SJCRH30 (cell line): ENCODE measurements at places on chromosomes 11 and 22. TPM values are rescaled to one million over a fixed set of nuclear protein-coding genes. Genes with fewer than 3 reads are reported as not detected.

MMP27 gene
- not detected in 2 replicates for total RNA-seq

BRSK2 gene
- total RNA-seq = not detected in 2 replicates

BDNF gene
- 0.20 and 0.42 TPM in 2 replicates for total RNA-seq

CAVIN3 gene
- not detected in 2 replicates for total RNA-seq

FXYD6 gene
- 86.9 and 90.1 TPM in 2 replicates for total RNA-seq

EHBP1L1 gene
- 16.8 and 18.5 TPM in 2 replicates for total RNA-seq

DNA sequence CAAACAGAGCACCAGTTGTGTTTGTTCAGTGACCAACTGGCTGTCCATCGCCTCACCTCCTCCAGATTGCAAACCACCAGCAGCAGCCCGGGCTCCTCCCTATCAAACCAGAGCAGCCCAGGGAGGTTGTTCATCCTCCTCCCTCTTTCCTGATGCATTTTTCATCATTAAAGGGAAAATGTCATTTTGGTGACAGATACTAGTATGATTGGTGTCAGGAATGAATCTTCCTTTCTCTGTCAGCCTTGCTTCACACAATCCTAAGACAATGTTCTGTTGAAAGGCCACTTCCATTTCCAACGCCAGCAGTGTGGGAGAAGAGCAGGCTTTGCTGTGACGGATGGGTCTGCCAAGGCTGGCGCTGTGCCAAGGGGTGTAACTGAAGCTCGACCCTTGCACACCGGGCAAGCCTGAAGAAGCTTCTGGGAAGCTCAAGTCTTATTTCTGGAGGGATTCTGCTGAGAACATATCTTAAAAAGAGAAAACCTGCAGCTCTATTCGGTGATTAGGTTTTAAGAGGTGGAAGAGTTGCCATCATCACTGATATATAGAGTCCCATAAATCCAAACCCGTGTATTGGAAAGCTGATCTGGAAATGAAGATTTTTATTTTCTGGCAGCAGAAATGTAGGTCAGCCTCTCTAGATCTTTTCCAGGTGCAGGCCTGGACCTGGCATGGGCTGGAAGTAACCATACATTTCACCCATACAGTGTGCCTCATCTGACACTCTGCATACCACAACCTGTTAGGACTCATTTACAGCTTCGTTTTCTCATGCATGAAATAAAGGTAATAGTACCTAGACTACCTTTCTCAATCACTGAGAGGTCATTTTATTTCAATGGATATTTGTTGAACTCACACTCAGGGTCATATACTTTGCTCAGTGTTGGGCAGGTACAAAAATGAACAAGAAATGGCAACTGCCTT, 524.5 kb downstream of the NTM start:
- no peaks in the 10 kb centered on the region for H3K27me3 ChIP-seq
- H3K4me1 ChIP-seq = no peaks in the 10 kb centered on the region
- H3K4me3 ChIP-seq = no peak overlapping the region
- DNase-seq = no peak
- H3K27ac ChIP-seq = no peak overlapping the region

DNA sequence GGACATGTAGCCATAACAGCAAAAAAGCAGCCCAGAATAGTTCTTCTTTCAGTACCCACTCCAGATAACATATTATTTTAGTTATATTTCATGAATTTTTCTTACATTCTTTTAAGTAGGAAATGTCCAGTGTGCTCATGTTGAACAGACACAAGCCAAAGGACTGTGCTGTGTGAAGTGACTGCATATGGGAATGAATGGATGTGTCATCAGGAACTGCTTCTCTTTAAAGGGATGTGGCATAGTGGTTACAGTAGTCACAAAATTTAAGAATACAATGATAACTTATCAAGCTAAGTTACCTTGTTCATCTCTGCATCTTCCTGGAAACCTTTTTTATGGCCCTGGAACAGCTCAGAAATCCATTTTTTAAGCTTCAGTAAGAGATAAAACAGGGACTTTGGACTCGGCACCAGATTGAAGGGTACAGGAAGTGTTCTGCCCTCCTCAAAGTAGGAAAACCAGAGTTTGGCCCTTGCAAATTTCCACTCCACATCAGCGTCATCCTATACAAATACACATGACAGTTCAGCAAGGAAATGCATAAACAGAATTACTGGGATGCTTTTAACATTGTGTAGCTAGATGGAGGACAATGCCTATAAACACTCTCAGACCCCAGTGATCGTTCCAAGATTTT, 112.8 kb downstream of the TRPC6 start:
- H3K36me3 ChIP-seq = no peaks in the 10 kb centered on the region
- no peaks in the 10 kb centered on the region for H3K27me3 ChIP-seq
- H3K4me1 ChIP-seq = no peaks in the 10 kb centered on the region
- no peak for DNase-seq

DNA sequence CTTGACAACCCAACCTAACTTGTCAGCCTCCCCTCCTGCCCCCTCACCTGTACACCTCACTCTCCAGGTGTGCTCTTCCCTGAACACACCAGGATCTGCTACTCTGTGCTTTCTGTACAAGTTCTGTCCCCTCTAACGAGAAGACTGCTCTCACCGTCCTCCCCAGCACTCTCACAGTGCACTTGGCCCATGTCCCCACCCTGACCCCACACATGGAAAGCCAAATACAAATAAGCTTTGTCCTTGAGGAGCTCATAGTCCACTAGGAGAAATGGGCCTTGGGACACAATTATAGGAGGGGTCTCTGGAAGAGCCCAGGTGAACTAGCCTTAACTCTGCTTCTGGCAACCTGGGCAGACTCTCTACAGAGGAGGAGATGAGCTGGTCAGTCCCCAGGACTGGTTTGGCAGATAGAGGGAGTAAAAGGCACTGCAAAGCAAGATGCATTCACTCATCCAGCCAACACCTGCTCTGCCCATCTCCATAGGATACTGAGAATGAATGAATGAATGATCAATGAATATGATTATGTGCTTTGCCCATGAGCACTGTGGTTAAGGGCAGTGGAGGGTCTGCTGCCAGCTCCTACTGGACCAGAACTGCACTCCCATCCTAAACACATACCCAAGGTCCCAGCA, 9.9 kb downstream of the NIPSNAP1 start:
- no peak for DNase-seq
- no peaks in the 10 kb centered on the region for H3K36me3 ChIP-seq
- H3K27ac ChIP-seq = no peak overlapping the region
- no peak overlapping the region for H3K4me3 ChIP-seq

DNA sequence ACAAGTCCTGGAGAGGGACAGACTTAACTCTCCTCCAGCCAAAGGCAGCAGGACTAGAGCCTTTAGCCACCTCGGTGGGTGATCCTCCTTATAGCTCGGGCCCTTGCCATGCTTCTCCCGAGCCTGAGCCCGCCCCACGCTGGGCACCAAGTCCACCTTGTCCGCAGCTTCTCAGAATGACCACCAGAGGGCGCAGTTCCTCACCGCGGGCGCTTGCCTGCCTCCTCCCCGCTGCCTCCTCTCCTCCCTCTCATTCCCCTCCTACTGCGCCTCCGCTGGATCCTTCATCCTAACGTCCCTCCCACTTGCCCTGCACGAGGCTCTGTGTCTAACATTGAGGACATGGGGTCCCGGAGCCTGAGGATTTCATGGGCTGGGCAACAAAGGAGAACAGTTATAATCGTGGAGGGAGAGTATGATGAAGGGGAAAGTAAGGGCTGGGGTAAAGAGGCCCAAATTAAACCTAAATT, 11.3 kb upstream of the MOGAT2 start:
- peak overlapping the region; percentile 35 for H3K4me3 ChIP-seq
- peak; percentile 74 for DNase-seq
- no peaks in the 10 kb centered on the region for H3K27me3 ChIP-seq

- peaks cover 88% of the 10 kb centered on the region for H3K36me3 ChIP-seq
- H3K27ac ChIP-seq = no peak overlapping the region
- H3K27me3 ChIP-seq = no peaks in the 10 kb centered on the region
- H3K4me1 ChIP-seq = no peaks in the 10 kb centered on the region
- H3K4me3 ChIP-seq = no peak overlapping the region
- DNase-seq = no peak
These were observed 10.0 kb upstream of the MAPK11 start for GRCh38 chr22:50280022-50280707.

DNA sequence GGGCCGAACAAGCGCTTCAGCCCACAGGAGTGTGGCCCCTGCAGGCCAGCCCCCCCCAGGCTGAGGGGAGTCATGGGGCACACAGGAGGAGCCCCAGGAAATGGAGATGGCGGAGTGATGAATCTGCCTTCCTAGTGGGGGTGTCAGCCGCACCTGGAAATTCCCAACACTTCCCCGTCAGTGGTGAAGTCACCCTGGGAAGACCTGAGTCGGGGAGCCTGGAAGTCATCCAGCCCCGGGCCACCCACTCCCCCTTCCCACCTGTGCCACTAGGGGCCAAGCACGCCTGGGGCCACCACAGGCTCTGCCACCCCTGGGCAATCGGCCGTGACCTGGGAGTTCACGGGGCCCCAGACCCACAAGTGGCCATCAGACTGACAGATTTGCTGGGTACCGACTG, 12.6 kb downstream of the WNT7B start:
- H3K4me3 ChIP-seq = no peak overlapping the region
- H3K36me3 ChIP-seq = no peaks in the 10 kb centered on the region
- DNase-seq = no peak
- H3K4me1 ChIP-seq = no peaks in the 10 kb centered on the region
- H3K27me3 ChIP-seq = no peaks in the 10 kb centered on the region
- H3K27ac ChIP-seq = no peak overlapping the region

DNA sequence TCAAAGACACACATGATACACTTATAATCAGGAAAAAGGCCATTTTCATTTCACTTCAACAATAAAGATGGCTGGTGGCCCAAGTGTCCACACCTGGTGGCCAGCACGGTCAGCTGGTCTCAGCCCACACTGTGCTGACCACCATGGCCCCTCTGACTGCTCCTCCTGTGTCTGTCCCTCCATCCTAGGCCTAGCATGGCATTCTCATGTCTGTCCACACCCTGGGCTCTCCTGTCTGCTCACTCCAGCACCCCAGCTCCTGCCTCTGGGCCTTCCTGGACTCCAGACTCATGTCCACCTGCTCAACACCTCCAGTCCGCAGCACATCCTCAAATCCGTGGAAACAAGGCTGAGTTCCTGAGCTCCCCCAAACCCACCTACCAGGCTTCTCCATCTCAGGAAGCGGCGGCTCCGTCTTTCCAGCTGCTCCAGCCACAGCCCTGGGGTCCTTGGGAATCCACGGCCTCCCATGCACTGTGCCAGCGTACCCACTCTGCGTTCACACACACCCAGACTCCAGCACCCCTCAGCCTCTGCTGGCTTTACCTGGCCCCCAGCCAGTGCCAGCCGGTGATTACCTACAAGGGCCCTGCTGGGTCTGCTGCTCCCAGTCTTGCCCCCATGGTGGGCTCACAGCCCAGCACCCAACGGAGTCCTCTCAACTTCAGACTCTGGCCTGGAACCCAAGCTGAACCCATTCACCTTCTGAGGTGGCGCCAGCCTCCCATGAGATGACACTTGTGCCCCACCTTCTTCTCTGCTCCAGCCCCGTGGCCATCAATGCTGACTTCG, 13.9 kb downstream of the SIRT3 start:
- no peaks in the 10 kb centered on the region for H3K27me3 ChIP-seq
- H3K4me1 ChIP-seq = no peaks in the 10 kb centered on the region
- H3K36me3 ChIP-seq = no peaks in the 10 kb centered on the region
- H3K4me3 ChIP-seq = no peak overlapping the region
- H3K27ac ChIP-seq = no peak overlapping the region

- H3K4me1 ChIP-seq = no peaks in the 10 kb centered on the region
- no peak for DNase-seq
- no peak overlapping the region for H3K4me3 ChIP-seq
- no peaks in the 10 kb centered on the region for H3K36me3 ChIP-seq
- no peak overlapping the region for H3K27ac ChIP-seq
These were observed 73.0 kb downstream of the PAK1 start for GRCh38 chr11:77400775-77401449.

GRCh38 chr22:35622191-35622913, 5.2 kb upstream of the MB start:
- H3K27me3 ChIP-seq = no peaks in the 10 kb centered on the region
- no peak overlapping the region for H3K27ac ChIP-seq
- H3K36me3 ChIP-seq = no peaks in the 10 kb centered on the region

- no peaks in the 10 kb centered on the region for H3K27me3 ChIP-seq
- no peaks in the 10 kb centered on the region; the same call in 1 of the 2 replicates for H3K4me1 ChIP-seq
- H3K4me3 ChIP-seq = no peak overlapping the region
- no peak for DNase-seq
- peaks cover 15% of the 10 kb centered on the region for H3K36me3 ChIP-seq
These were observed 3.9 kb downstream of the SCARF2 start for GRCh38 chr22:20433686-20434241.

DNA sequence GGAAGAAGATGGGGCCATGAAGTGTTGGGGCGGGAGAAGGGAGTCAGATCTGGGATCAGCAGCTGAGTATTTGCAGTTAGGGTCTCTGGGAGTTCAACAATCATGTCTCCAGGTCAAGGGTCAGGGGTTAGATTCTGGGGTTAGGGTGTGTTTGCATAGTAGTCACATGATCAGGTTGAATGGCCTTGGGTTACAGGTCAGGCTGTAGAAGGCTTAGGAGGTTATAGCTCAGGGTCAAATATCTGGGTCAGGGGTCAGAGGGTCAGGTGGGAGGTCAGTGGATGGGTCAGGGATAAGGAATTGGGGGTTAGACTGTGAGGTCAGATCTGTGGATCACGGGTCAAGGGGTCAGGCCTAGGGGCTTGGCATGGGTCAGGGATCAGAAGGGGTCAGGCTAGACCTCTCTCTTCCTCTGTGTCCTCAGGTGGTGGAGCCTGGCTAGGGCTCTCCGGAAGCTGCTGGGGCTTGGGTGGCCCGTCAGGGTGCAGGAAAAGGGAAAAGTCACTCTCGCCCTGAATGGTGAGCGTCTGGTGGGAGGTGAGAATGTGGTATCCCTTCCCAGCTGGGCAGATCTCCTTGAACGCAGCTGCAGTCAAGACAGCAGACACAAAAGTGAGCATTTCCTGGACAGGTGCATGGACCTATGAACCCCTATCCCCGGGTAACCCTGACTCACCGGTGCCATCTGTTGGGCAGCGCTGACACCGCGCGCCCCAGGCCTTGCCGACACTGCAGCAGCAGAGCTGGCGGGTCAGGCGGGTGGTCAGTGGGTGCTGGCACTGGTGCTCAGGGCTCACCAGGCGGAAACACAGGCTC, 6.4 kb downstream of the LTBP3 start:
- peaks cover 24% of the 10 kb centered on the region for H3K4me1 ChIP-seq
- DNase-seq = peak; percentile 73
- no peak overlapping the region for H3K4me3 ChIP-seq
- peaks cover 4% of the 10 kb centered on the region; the same call in 1 of the 2 replicates for H3K36me3 ChIP-seq
- H3K27me3 ChIP-seq = no peaks in the 10 kb centered on the region
- no peak overlapping the region for H3K27ac ChIP-seq

DNA sequence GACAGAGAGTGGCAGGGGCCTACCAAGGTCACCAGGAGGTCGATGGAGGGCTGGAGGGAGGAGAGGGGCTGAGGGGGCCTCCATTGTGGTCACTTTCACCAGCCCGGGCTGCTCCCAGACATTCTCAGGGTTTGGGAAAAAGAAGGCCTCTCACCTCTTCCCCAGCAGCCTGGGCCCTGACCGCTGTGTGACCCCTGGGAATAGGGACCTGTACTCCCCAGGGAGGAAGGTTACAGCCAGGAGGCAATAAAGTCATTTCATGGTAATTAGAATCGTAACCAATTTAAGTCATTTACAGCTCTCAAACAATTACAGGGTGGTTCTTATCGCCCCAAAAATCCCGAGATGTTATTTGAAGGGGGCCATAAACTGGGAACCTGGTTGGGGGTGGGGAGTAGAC, 37.8 kb downstream of the ISX start:
- H3K27me3 ChIP-seq = no peaks in the 10 kb centered on the region
- no peaks in the 10 kb centered on the region for H3K36me3 ChIP-seq
- no peak overlapping the region for H3K4me3 ChIP-seq
- H3K4me1 ChIP-seq = no peaks in the 10 kb centered on the region
- no peak overlapping the region for H3K27ac ChIP-seq

GRCh38 chr22:31029276-31029675, 51.8 kb upstream of the SMTN start:
- H3K4me1 ChIP-seq = no peaks in the 10 kb centered on the region
- H3K4me3 ChIP-seq = no peak overlapping the region
- H3K27ac ChIP-seq = no peak overlapping the region
- no peak for DNase-seq
